ENCODE measurements at places on chromosomes 6 and 20.

DNA sequence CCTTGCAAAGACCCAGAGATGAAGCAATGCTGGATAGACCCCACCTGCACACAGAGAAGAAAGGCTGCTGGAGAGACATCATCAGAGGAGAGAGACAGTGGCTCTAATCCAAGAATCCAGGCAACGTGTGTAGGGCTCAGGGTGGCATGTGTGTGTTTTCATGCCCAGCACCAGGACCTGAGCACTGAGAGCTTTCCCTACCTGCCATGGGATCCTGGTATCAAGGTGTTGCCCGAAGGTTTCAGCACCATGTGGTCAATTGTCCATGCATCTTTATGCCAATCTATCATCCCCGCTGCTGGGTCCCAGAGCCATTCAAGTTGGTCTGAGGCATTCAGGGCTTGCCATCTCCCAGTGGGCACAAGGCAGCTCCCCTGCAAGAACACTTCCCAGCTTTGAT, 7.5 kb upstream of the CD93 start:
- no peak for DNase-seq

DNA sequence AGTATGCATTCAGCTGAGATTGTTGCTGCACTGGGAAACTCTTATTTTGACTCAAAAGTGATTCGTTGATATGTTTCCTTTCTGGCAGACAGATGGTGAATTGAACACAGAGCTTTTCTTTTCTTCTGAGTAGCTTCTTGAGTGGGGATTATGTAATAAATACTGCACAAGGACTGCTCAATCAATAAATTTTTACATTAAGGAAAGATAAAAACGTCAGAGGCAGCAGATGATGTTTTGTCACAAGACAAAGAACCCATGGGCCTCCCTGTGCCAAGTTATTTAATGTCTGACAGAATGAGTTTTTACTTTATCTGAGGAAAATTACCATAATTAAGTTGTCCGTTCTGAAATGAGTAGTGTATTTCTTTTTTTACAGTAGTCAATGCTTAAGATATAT, 460.3 kb downstream of the UTRN start:
- peak; percentile 33 for DNase-seq

- no peak for DNase-seq
These were observed 4.6 kb downstream of the UNC93A start for GRCh38 chr6:167295495-167296292.

DNA sequence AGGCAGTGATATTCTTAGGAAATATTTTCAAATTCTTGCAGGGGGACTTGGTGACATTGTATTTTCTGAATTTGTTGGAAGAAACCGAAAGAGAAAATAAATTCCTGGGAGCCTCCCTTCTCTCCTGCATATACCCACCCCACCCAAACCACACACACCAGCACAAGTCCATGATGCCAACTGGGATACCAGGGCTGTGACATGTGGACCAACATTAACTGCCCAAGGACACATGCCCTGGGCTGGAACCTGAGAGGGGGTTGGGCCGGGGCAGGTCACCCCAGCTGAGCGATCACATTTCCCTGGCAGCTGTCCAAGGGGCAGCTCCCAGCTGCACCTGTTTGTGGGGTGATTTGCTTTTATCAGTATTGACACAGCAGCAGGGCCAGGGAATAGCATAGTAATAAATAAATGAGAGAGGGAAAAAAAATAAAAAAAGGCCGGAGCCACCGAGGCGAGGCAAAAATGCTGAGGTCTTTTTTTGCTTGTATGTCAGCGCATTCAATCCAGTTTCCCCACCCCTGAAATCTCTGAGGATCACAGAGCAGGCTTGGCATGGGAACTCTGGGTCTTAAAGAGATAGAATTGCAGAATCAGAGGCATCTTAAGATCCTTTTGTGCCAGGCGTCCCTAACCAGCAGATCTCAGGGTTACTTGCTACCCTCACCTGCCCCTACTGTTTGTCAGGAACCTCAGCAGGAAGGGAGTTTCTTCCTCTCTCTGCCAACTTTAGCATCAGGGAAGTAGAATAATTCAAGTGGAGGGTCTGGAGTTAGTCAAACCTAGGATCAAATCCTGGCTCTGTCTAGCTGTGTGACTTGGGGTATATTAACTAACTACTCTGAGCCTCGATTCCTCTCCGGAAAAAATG, 66.5 kb upstream of the PIM1 start:
- peak; percentile 54 for DNase-seq

DNA sequence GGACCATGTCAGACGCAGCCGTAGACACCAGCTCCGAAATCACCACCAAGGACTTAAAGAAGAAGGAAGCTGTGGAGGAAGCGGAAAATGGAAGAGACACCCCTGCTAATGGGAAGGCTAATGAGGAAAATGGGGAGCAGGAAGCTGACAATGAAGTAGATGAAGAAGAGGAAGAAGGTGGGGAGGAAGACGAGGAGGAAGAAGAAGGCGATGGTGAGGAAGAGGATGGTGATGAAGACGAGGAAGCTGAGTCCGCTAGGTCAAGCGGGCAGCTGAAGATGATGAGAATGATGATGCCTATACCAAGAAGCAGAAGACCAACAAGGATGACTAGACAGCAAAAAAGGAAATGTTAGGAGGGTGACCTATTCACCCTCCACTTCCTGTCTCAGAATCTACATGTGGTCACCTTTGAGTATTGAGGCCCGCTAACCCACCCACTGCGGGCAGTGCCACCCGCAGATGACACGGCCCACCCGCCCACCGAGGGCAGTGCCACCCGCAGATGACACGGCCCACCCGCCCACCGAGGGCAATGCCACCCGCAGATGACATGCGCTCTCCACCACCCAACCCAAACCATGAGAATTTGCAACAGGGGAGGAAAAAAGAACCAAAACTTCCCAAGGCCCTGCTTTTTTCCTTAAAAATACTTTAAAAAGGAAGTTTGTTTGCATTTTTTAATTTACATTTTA, 43.3 kb downstream of the MGME1 start:
- DNase-seq = no peak

DNA sequence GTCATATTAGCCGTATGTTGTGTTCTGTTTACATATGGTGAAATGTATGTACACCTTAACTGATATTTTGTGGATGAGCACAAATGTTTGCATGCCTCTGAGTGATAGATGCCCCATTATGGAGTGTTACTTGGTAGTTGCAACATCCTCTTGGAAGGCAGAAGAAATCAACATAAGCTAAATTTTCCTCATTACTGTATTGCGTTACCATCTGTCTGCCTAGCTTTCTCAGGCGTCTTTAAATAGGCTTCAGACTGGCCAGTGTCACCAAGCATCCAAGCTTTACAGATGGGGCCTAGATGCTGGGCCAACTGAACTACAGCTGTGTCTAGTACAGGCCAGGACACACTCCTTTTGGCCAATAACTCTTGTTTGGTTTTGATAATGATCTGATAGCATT, 250.6 kb downstream of the SAMD5 start:
- DNase-seq = peak; percentile 71

DNA sequence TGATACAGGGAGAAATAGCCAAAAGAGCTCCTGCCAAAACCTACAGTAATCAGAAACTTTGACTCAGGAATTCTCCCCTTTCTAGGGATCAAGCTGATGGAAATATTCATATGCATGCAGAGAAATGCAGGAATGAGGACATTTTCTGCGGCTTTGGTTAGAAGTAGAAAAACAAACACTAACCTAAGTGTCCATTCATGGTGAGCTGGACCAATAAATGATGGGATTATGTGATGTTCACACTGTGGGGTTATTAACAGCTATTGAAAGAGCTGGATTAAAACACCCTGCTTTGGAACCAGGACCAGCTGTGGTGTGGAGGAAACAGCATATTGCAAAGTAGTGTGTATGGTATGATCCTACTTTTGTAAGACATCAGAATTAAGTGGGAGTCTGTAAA, 143.1 kb downstream of the SYCP2 start:
- DNase-seq = no peak
